SW 1271 (cell line): ENCODE measurements at places on chromosomes 11 and 22.
A peak's percentile ranks its signal among the peaks of the same experiment; 100 is the strongest.

GRCh38 chr11:129056916-129057315 lies 114.2 kb upstream of the TP53AIP1 start:
- no peak for DNase-seq

- no peak for DNase-seq
These were observed 57.5 kb downstream of the TIMP3 start for GRCh38 chr22:32858957-32859356.

DNA sequence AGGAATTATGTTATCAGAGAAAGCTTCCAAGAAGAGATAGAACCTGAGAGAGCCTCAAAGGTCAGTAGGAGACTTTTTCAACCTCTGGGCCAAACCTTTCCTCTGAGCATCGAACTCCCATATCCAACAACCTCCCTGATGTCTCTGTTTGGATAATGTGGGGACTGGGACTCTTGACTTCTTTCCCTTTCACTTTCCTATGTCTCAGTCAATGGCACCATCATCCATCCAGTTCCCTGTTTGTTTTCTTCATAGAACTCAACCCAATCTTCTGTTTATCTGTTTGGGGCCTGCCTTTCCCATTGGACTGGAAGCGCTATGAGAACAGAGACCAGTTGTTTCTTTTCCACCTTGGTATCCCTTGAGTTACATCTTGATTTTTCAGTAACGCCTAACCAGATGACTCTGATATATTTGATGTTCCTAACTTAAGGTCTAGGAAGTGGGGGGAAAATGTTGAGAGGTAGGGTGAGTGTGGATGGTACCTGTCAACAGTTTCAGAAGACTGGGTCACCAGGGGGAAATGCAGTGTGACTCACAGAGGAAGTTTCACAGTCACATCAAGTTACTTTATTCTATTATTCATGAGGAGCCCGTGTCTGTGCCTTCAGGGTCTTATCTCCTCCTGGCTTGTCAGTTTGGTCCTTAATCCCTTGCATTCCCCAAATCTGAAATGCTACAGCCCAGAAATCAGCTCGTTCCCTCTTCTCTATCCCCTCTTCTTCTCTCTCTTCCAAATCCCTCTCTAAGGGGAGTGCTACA lies 4.5 kb upstream of the KCNE3 start:
- DNase-seq = no peak

GRCh38 chr22:41537203-41537602 lies 7.1 kb downstream of the POLR3H start:
- DNase-seq = no peak

DNA sequence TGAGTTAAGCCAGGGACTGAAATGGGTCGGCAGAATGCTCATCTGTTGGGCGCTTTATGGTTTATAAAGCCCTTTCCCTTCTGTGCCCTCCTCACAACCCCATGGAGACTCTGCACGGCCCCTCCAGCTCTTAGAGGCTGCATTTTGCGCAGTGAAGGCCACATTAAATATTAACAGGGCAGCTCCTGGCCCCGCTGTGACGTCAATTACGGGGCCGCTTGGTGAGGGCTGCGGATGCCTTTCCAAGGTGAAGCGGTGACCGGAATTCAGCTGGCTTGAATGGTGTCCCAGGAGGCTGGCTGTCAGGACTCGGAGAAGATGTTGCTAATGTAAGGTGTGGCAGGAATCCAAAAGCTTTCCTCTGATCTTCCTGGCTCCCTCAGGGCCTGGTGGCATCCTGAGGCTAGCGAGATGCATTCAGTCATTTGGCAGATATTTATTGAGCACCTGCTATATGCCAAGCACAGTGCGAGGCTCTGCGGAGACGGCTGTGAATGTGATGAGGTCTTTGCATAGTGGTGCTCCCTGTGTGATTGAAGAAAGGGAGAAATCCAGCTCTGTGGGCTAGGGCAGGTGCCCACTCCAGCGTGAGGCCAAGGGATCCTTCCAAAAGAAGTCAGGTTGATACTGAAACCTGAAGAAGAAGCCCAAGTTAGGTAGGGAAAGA lies 10.4 kb upstream of the YWHAH start:
- no peak for DNase-seq

DNA sequence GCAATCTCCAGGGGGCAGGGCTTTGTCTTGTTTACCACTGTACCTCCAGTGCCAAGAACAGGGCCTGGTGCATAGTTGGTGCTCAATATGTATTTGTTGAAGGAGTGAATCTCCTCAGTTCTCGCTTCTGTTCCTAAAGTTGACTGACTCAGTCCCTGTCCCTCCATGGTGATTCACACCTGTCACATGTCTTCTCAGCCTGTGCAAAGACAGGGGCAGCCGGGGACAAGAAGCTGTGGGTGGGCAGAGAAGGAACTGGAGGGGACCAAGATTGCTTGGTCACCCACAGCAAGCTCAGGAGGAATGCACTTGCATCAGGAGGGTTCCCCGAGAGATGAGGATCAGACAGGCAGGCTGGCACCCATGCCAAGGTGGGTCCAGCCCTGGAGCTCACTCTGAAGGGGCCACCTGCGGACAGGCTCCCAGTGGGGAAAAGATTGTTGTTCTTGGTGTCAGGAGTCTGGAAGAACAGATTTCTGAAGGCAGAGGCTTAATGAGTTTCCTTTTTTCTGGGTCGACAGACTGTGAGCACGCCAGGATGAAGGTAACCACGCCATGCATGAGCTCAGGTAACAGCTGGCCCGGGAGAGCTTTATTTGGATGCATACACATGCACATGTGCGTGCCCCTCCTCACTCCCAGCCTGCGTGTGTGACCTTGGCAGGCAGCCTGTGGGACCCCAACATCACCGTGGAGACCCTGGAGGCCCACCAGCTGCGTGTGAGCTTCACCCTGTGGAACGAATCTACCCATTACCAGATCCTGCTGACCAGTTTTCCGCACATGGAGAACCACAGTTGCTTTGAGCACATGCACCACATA lies 16.9 kb downstream of the IL17RA start:
- DNase-seq = no peak

GRCh38 chr11:5737091-5737490 lies 843 bp downstream of the OR56B1 start:
- no peak for DNase-seq

- no peak for DNase-seq
These were observed 68.9 kb downstream of the CSTPP1 start for GRCh38 chr11:47005441-47005840.

DNA sequence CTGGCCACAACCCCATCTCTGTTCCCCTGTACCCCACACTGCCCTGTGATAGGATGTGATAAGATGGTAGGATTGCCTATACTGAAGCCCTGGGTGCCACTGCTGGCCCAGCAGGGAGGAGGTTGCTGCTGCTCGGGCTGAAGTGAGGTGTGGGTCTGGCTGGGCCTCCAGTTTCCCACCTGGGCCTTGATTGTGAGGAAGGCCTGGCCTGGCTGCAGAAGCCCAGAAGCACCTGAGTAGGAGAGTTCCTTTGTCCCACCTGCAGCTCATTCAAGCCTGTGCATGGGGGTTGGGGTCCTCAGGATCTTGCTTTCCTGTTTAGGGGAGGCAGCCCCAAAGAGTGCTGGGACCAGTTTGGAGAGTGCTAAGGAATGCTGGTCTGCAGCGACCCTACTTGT lies 3.3 kb downstream of the ST3GAL4 start:
- DNase-seq = no peak

DNA sequence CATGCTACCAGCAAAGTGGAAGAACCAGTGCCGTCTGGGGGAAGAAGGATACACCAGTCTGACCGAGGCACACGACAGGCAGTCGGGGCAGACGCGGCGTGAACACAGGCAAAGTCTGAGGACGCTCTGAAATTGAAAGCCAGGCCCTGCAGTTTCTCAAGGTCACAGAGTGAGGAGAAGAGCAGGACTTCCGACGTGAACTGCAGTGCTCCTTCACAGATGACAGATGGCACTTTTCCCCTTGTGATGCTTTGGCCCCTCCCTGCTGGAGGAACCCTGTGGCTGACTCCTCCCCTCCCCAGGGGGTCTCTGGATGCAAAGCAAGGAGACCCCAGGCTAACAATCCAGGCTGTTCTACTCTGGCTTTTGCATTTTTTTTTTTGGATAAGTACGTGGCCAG lies 19.6 kb upstream of the JAM3 start:
- no peak for DNase-seq

GRCh38 chr11:74731301-74732094 lies at the start of gene CHRDL2:
TSS of gene CHRDL2 (minus strand) at chr11:74731426. CDS start at chr11:74730888, 538 bp downstream.
- no peak for DNase-seq

GRCh38 chr11:102177974-102178631 lies 67.9 kb downstream of the YAP1 start:
- peak; percentile 100 for DNase-seq

- no peak for DNase-seq
These were observed 107.7 kb downstream of the GRAMD1B start for GRCh38 chr11:123537726-123538125.

GRCh38 chr11:101442171-101442570 lies 141.6 kb downstream of the TRPC6 start:
- DNase-seq = no peak

- DNase-seq = no peak
These were observed 22.5 kb upstream of the KRTAP5-7 start for GRCh38 chr11:71504531-71504930.

- DNase-seq = no peak
These were observed 3.3 kb upstream of the DIXDC1 start for GRCh38 chr11:111933872-111934271.

DNA sequence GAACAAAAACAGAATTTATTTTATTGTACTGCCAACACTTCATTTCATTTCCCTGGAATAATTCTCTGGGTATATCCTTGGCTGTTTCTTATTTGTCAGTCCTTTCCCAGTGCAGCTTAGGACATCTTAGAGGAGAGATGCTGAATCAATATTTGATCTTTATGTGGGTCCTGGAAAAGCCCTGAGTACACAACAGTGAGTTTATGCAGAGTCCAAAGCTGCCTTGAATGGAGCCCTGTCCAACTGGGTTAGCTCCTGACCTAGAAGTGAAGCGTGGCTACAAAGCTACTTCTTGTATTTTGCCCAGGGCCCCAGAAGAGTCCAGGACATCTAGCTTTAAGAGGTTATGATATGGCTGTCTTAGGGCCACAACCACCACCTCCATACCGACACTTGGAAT lies 378.0 kb upstream of the FAT3 start:
- no peak for DNase-seq

GRCh38 chr22:25602916-25603315 lies 38.4 kb downstream of the GRK3 start:
- DNase-seq = no peak

- no peak for DNase-seq
These were observed 8.1 kb downstream of the TMA7B start for GRCh38 chr22:39967996-39968972.

DNA sequence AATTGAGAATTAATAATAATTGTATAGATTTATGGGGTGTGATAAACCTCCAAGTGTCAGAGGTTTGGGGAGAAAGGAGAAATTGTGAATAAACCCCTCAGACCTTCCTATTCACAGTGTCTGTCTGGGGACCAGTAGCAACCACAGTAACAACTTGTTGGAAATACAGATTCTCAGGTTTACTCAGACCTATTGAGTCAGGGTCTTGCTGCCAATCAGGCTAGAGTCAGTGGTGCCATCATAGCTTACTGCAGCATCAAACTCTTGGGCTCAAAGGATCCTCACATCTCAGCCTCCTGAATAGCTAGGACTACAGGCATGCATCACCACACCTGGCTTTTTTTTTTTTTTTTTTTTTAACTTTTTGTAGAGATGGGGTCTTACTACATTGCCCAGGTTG lies 17.3 kb downstream of the SLC3A2 start:
- DNase-seq = no peak

DNA sequence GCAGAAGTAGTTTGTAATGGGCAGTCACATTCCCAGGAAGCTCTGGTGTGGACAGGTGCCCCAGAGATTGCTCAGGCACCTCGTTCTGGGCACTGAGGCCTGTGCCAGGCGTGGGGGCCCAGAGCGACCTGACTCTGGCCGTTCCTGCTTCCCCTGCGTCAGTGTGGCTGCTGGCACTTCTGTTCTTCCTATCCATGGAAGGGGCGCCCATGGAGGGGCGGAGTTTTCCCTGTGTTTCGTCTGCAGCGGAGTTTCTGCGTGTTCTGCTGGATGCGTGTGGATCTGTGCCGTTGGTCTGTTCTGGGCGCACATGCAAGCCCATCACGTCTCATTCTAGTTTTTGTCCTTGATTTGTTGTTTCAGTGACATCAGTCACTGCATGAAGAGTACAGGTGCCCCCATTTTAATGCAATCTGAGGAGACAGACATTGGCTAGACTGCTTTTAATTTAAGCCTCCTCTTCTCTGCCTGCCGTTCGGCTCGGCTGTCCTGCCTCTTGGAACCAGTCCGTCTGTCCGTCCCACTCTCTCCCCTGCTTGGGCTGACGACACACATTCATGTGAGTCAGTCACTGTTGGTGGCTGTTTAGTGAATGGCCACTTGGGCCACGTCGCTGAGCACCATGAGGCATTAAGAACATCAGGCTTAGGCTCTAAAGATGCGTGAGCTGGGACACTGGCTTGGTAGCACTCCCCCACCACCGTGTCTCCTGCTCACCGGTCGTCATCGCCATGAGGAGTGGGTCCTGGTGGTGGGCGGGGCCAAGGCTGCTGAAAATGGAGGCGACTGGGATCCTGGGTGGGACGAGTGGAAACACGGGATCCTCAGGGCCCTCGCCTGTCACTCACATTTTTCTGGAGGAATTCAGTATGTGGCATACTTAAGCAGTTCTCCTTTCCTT lies 255.8 kb downstream of the TBC1D22A start:
- no peak for DNase-seq

DNA sequence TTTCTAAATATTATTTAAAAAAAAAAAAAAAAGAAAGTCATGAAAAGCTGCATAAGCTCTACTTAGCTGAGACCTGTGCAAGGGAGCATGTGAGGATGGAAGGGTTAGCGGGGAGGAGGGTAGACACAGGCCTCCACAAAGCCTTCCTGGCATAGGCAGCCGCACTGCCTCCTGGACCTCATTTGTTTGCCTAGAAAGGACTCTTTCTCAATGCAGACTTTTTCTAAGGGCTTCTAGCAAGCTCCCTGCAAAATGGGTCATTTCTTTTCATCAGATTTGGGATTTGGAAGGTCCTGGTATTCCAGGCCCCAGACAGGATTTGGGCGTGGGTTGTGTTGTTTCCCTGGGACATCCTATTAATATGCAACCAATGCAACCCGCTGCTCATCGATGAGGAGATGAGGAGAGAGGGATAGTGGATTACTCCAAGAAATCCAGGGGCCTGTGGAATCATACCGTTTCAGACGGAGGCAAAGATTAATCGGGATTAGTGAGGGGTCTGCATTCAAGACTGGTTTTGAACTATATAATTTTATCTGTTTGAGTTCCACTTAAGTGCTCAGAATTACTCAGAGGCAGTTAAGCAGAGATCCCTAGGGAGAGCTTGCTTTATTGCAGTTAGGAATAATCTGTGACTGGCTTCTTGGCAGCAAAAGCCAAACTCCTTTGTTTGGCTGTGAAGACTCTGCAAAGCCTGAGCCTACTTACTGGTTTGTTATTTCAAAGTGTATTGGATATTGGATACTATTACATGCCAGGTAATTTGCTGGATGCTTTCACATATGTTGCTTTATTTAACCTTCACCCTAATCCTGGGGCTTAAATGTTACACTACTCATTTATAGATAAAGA lies 106.9 kb upstream of the NAV2 start:
- no peak for DNase-seq

DNA sequence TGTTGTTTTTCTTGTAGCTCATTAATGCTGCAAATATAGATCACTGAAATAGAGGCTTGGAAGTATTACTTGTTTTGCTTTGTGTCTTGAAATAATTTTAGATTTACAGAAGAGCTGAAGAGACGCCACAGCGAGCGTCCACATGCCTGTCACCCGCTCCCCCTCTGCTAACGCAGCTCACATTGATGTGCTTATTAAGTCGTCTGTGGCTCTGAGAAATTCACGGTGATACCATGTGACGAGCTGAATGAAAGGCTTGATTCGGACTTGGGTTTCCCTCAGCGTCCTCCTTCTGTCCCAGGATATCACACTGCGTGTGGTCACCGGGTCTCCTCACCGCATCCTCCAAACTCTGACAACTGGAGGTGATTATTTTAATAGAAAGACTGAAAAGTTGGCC lies 365.4 kb downstream of the BRD1 start:
- no peak for DNase-seq
